ENCODE measurements at places on chromosomes 6 and 20. TPM values are rescaled to one million over a fixed set of nuclear protein-coding genes. Genes with fewer than 3 reads are reported as not detected.

TRIM10 gene
- total RNA-seq, result not detected

- no peak for DNase-seq
Observed at GRCh38 chr6:114648847-114649246, 306.0 kb upstream of the HS3ST5 start.

GRCh38 chr6:145539831-145540230 lies 195.5 kb downstream of the EPM2A start:
- DNase-seq, result no peak

- DNase-seq, result no peak
Observed at GRCh38 chr6:7264041-7264440, 49.0 kb downstream of the SSR1 start.

- peak; percentile 35 for DNase-seq
Observed at GRCh38 chr6:99434702-99435530, 9.8 kb upstream of the PNISR start.

DNA sequence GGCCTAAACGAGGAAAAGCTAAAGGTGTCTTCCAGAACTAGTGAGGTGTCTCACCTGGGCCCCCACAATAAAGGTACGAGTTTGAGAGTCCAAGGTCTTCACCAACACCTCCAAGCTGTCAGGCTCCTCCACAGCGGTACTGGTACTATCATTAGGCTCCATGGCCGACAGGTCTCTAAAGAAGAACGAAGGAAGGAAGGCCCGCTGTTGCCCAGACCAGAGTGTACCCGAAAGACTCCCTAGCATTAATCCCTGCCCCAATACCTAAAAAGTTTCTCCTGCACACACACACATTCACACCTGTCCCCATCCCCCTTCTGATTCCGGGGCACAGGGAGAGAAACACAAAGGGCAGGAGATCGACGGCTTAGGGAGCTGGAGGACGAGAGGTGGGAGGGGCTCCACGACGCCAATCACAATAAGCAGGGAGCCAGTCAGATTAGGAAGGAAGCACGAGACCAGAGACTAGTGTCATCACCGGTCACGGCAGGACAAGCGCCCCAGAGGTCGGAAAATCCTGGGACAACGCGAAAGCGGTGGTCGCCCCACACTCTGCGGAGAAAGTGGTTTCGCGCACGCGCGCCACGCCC lies 764 bp downstream of the BAG6 start:
- DNase-seq, result peak; percentile 83

- peak; percentile 76 for DNase-seq
Observed at GRCh38 chr6:135534773-135535380, 37.3 kb upstream of the AHI1 start.

GRCh38 chr6:154301839-154302752 lies 54.5 kb downstream of the IPCEF1 start:
- peak; percentile 65 for DNase-seq

KCNK5 gene
- total RNA-seq, result not detected

HACE1 gene
- total RNA-seq, result 9.0 TPM

DNA sequence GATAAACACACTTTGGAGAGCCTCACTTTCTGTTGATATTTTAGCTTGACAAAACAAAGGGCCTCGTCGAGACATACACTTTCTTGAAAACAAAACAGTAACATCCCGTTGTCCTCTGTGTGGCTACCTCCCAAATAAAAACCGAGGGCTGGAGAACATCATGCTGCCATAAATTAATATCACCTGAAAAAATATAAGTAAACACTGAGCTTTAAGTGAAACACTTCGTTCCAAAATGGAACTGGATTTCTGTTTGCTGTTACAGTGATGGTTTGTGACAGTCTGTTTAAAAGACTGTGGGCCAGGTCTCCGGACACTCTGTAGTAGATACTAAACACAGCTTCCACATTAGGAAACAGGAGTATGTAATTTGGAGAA lies 187.2 kb downstream of the SMOC2 start:
- DNase-seq, result no peak

DNA sequence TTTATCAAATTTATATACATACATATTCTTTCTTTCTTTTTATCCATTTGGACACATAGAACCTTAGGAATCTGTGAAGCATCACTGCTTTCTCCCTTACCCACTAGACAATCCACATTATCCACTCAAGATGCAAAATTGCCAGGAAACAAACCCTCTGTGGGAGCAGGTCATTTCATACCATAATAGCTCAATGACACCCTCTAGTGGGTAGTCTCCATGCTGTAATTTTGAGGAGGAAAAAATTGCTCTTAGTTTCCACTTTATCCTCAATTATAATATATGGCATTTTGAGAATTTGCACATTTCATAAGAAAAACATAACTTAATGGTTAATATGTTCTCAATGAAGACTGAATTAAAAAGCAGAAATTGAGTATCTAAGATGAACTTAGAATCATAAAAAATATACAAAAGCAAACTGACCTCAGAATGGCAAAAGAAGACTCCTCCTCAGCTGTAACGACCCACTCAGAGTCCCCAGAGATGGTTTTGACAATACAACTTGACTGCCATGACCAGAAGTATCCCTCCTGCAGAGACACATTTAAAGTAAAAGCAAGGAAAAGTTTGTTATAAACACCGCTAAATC lies 164.1 kb downstream of the FRK start:
- DNase-seq, result peak; percentile 66

TSPYL1 gene
- total RNA-seq, result 90.6 TPM

GRCh38 chr20:22862671-22863230 lies 172.4 kb upstream of the SSTR4 start:
- no peak for DNase-seq

MCCD1 gene
- total RNA-seq, result not detected

GRCh38 chr6:167127785-167128531 lies 5.1 kb downstream of the CCR6 start:
- DNase-seq, result no peak

All from myocyte (in vitro differentiated cells).